ENCODE measurements at places on chromosomes 13 and 19.

- DNase-seq, result no peak
Observed at GRCh38 chr13:20130012-20130411, 30.8 kb downstream of the GJA3 start.

GRCh38 chr19:288911-289310 lies 2.3 kb downstream of the PLPP2 start:
- DNase-seq, result no peak

GRCh38 chr19:12607631-12608030 lies 3.0 kb downstream of the ZNF490 start:
- DNase-seq, result no peak

- no peak for DNase-seq
Observed at GRCh38 chr13:24249624-24250023, 59.8 kb upstream of the C1QTNF9 start.
